ENCODE measurements at places on chromosomes 11 and 22.

DNA sequence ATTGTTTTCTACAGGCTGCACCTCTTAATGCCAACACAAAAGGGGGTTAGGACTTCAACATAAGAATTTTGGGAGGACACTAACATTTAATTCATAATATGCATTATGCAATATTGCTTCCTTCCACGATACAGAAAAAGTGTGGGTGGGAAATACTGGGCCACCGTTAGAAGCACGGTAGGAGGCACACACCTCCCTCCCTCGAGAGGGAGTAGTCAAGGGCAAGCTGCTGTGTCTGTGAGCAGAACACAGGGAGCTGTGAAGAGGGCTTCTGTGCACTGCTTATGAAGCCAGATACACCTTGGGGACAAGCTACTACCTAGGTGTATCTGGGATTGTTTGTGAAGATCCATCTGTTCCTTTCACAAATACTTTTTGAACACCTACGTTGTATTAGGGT is 109.3 kb upstream of the PLET1 start:
- H3K4me3 ChIP-seq: no peak overlapping the region
- no peaks in the 10 kb centered on the region for H3K36me3 ChIP-seq
- no peaks in the 10 kb centered on the region for H3K27me3 ChIP-seq
- no peak for DNase-seq

- H3K27me3 ChIP-seq: no peaks in the 10 kb centered on the region
- H3K27ac ChIP-seq: no peak overlapping the region
- H3K4me1 ChIP-seq: no peaks in the 10 kb centered on the region
- DNase-seq: no peak
- H3K4me3 ChIP-seq: no peak overlapping the region
Measured at GRCh38 chr11:9047964-9048523, 43.4 kb downstream of the SCUBE2 start.

GRCh38 chr11:114195981-114196731 is 100.0 kb upstream of the NNMT start:
- H3K4me3 ChIP-seq: no peak overlapping the region
- no peaks in the 10 kb centered on the region for H3K36me3 ChIP-seq
- H3K27ac ChIP-seq: no peak overlapping the region
- peaks cover 9% of the 10 kb centered on the region for H3K4me1 ChIP-seq
- no peaks in the 10 kb centered on the region for H3K27me3 ChIP-seq
- no peak for DNase-seq

GRCh38 chr11:86201371-86201884 is 43.1 kb upstream of the EED start:
- peak overlapping the region; percentile 64 for H3K27ac ChIP-seq
- no peaks in the 10 kb centered on the region for H3K27me3 ChIP-seq
- H3K36me3 ChIP-seq: no peaks in the 10 kb centered on the region
- H3K4me1 ChIP-seq: peaks cover 16% of the 10 kb centered on the region
- no peak for DNase-seq

- H3K36me3 ChIP-seq: no peaks in the 10 kb centered on the region
- no peak overlapping the region for H3K4me3 ChIP-seq
- no peaks in the 10 kb centered on the region for H3K4me1 ChIP-seq
Measured at GRCh38 chr11:122156940-122157382, 40.9 kb upstream of the BLID start.

DNA sequence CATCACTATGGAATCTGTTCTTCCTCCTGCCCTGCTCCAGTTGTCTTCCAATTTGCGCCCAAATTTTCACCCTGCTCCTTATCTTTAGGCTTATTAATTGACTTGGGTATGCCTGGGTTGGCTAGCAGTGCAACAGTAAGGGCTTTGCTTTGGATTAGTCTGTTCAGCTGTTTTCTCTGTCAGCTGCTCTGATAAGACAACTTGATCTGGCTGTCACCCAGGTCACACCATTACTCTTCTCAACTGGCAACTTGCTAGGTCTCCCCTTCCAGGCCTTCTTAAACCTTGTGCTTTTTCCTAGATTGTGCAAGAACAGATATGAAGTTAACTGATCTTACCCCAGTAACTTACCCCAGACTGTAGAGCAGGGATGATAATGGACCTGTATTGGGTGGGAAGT is 357.8 kb upstream of the LARGE1 start:
- no peaks in the 10 kb centered on the region for H3K4me1 ChIP-seq
- H3K27me3 ChIP-seq: no peaks in the 10 kb centered on the region
- H3K4me3 ChIP-seq: no peak overlapping the region
- no peaks in the 10 kb centered on the region for H3K36me3 ChIP-seq

DNA sequence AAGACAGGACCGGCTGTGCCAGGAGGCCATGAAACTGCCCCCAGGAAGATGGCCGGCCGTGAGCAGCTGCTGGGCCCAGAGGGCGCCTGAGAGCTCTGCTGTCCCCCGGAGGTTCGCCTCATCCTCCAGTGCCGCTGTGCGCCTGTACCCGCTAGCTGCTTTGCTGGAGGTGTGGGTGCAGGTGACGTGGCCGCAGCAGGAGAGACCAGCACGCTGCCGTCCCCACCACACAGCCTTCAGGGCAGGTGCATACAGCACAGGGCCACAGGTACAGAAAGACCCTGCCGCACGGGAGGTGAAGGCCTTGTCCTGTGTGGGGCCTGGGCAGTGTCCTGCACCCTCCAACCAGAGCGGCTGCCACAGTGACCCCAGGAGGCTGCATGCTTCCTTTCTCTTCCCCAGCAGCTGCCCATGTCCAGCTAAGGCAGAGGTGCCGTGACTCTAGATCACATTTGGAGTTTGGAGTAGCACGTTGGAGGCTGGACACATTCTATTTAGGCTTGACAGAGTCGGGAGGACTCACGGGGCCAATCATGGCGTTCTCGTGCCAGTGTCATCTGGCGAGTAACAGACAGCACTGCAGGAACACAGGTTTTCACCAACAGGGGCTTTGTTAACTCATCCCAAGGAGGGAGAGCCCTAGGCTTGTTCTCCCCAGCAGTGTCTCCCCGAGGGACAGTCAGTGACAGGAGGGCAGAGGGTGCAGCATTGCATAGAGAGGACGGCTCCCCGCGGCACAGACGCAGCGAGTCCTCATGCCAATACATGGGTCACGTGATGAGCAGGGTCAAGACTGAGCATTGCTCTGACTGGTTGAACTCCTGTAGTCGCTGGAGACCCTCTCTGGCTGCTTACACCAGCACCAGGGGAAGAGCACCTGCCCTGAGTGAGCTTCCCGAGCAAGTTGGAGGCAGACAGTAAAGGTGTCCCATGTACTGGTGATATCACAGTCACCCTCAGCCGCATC is 18.7 kb upstream of the PANX2 start:
- no peaks in the 10 kb centered on the region for H3K36me3 ChIP-seq
- no peak for DNase-seq
- H3K4me1 ChIP-seq: no peaks in the 10 kb centered on the region
- no peak overlapping the region for H3K4me3 ChIP-seq
- H3K27ac ChIP-seq: no peak overlapping the region
- no peaks in the 10 kb centered on the region for H3K27me3 ChIP-seq

GRCh38 chr22:48566741-48567140 is 1260.9 kb downstream of the BRD1 start:
- no peak overlapping the region for H3K27ac ChIP-seq
- no peak for DNase-seq
- H3K4me1 ChIP-seq: no peaks in the 10 kb centered on the region
- H3K27me3 ChIP-seq: no peaks in the 10 kb centered on the region

GRCh38 chr11:110069158-110069737 is 23.9 kb upstream of the ZC3H12C start:
- H3K4me3 ChIP-seq: no peak overlapping the region
- no peaks in the 10 kb centered on the region for H3K4me1 ChIP-seq
- H3K36me3 ChIP-seq: no peaks in the 10 kb centered on the region
- H3K27me3 ChIP-seq: peaks cover 3% of the 10 kb centered on the region

DNA sequence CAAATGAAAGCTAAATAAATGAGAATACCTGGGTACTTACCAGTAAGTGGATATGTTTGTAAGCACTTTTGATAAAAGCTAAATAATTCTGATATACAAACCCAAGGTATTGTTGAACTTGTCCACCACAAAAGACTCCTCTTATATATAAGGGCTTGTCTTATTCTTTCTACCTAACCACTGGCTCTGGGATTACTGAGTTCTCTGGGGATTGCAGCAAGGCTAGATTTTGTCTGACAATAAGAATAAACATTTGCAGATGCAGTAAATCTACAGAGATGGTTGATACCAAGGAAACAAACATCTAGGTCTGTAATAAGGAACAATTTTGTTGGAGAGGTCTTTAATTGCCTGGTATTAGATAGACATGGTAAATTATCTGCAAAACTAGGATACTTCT is at the start of gene OR51A4:
TSS of gene OR51A4 (minus strand) at position 101 of the 400 bp plus-strand sequence. CDS start 505 bp downstream, outside the sequence.
- H3K36me3 ChIP-seq: no peaks in the 10 kb centered on the region
- H3K4me3 ChIP-seq: no peak within 1 kb of the TSS
- H3K4me1 ChIP-seq: no peaks in the 10 kb centered on the region
- no peak for DNase-seq
